ENCODE measurements at places on chromosomes 16 and 17. TPM values are rescaled to one million over a fixed set of nuclear protein-coding genes. Genes with fewer than 3 reads are reported as not detected.
A peak's percentile ranks its signal among the peaks of the same experiment; 100 is the strongest.

The TXNDC11 gene
- total RNA-seq = 55.0 TPM

The CX3CL1 gene
- total RNA-seq = 18.4 TPM

DNA sequence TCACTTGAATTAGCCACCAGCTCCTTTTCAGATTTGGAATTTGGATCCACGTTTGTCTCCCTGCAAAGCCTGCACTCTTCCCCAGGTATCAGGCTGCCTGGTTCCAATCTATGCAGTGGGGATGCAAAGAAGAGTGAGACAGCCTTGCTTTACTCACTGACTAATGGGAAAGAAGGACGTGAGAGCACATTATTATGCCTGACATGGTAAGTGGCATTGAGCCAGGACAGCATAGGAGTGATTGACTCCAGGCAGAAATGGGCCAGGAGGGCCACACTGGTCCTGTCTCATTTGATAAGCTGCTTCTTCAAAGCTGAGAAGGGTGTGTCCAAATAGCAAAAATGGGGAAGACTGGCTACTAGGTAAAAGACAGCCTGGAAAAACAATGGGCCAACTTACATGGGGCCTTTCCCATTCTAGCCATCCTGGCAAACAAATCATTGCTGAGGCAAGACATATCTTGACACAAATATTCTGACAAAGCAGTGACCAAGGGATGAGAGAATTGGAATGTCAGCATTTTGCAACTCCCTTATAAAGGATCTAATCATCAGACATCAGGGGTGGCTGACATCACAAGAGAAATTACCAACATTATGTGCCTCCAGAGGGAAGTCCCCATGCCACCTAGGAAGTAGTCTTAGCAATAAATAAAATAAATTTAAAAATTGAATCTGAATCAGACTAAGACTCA, 38.6 kb downstream of the CDH11 start:
- H3K27me3 ChIP-seq = no peaks in the 10 kb centered on the region
- no peaks in the 10 kb centered on the region for H3K36me3 ChIP-seq
- no peak overlapping the region for H3K27ac ChIP-seq
- no peak for DNase-seq
- no peak overlapping the region for H3K4me3 ChIP-seq

- H3K27me3 ChIP-seq = no peaks in the 10 kb centered on the region
- no peak overlapping the region for H3K4me3 ChIP-seq
- H3K4me1 ChIP-seq = peaks cover 31% of the 10 kb centered on the region
- no peaks in the 10 kb centered on the region for H3K36me3 ChIP-seq
- H3K27ac ChIP-seq = no peak overlapping the region
These were observed 12.0 kb upstream of the MRC2 start for GRCh38 chr17:62615503-62615902.

- H3K27ac ChIP-seq = peak overlapping the region; percentile 89
- H3K36me3 ChIP-seq = no peaks in the 10 kb centered on the region
- peaks cover 4% of the 10 kb centered on the region for H3K4me1 ChIP-seq
- peak overlapping the region; percentile 58 for H3K4me3 ChIP-seq
- no peak for DNase-seq
- no peaks in the 10 kb centered on the region for H3K27me3 ChIP-seq
These were observed 2.2 kb downstream of the HOXB2 start for GRCh38 chr17:48542698-48543106.

The TPPP3 gene
- total RNA-seq = 13.6 TPM

The RAB11FIP4 gene
- total RNA-seq = 6.9 TPM

Measured in tibial nerve (tissue), 4 donors.